Heart right ventricle (tissue), 16 donors: ENCODE measurements at places on chromosomes 1 and 21. TPM values are rescaled to one million over a fixed set of nuclear protein-coding genes. Genes with fewer than 3 reads are reported as not detected.

Gene ATP1A2
- 208 TPM for total RNA-seq

Gene PADI3
- total RNA-seq, result not detected

Gene ACTL8
- not detected for total RNA-seq

- no peak for DNase-seq
Observed at GRCh38 chr1:180558664-180559063, at the start of gene OVAAL. OVAAL (plus strand) TSS chr1:180558964.

GRCh38 chr1:70429219-70429618 lies 18.2 kb downstream of the CTH start:
- DNase-seq, result no peak

DNA sequence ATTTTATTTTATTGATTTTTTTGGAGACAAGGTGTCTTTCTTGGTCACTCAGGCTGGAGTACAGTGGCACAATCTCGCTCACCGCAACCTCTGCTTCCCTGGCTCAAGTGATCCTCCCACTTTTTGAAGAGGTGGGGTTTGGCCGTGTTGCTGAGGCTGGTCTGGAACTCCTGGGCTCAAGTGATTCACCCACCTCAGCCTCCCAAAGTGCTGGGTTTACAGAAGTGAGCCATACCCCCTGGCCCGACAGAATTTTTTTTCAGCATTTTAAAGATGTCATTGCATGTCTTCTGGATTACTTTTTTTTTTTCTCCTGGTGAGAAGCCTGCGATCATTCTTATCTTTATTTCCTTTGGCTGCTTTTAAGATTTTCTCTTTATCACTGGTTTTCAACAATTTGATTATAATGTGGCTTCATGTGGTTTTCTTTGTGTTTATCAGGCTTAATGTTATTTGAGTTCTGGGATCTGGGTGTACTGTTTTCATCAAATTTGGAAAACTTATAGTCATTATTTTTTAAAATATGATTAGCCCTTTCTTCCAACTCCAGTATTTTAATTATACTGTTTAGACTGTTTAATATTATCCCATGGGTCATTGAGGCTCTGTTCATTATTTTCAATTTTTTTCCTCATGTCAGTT lies 23.1 kb upstream of the PTBP2 start:
- DNase-seq, result no peak

DNA sequence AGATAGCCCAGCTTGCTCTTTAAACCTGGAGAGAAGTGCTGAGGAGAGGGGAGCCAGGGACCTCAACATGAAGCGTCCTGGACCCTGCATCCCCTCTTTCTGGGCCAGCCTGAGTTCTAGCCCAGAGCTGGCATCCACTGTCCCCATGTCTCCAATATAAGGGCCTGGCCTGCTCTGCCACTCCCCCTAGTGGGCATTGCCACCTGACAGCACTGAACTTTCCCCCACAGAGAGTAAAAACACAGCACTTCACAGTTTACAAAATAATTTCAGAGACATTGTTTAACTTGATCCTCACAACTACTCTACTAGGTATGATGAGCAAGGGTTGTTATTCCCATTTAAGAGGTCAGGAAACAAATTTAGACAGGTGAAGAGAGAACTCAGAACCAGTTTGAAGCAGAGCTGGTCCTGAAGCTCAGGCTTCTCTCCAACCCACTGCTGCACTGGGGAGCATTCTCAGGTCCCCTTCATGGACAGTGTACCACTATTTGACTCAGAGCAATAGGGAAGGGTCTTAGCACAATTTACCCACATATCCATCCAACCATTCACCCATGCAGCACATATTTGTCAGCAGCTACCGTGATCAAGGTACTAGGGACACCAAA lies 151.2 kb downstream of the DMRTA2 start:
- peak; percentile 33 for DNase-seq

DNA sequence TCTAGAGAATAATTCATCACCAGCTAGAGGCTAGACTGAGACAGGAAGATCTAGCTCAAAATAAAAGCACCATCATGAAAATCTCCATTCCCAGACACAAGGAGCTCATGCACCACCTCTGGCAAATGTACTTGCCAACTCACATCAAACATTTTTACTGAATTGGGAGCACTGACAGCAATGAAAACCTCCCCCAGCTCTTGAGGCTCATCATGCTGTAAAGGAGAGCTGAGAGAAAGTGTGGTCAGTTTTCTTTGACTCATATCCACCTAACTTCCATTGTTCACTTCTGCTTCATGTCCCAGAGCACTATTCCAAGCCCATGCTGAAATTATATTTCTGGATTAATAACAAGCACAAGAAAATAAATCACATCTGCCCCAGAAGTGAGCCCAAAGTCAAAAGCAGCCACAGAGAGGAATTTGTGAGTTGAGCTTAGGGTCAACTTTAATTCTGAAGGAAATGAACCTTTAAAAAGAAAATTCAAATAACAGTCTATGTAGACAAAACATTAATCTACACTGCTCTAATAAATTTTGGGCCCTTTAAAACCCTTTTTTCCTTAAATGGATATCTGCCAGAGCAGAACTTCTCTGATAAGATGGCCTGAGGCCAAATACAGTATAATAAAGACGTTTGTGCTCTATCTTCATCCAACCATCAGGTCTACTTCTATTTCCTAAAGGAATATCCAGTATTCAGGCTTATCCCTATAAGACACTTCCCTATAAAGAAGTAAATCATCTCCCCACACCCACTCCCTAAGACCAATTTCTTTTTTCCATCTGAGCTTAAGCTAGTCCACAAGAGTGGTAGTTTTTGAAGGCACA lies 85.9 kb upstream of the ADAM30 start:
- no peak for DNase-seq

DNA sequence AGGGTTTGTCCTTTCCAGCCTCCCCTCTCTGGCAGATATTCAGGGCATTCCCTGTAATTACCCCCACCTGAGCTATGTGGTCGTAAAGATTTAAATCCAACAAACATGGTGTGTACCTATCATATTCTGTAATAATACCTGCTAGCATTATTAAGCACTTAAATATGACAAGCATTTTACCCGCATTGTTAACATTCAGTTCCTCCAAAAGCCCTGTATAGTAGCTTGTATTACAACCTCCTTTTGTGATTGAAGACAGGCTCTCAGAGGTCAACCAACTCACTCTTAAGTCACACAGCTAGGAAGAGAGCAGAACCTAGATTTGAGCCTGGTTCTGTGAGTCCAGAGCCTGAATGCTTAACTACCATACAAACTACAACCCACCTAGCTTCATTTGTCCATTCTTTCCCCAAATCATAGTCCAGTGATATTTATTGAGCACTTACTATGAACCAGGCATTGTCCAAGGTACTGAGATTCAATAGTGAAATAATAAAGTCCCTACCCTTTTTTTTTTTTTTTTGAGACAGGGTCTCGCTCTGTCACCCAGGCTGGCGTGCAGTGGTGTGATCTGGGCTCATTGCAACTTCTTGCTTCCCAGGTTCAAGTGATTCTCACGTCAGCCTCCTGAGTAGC lies 13.8 kb upstream of the KDM4A start:
- DNase-seq, result no peak

GRCh38 chr1:241834733-241835377 lies 13.1 kb upstream of the EXO1 start:
- DNase-seq, result no peak
